ENCODE measurements at places on chromosomes 2 and 18.

DNA sequence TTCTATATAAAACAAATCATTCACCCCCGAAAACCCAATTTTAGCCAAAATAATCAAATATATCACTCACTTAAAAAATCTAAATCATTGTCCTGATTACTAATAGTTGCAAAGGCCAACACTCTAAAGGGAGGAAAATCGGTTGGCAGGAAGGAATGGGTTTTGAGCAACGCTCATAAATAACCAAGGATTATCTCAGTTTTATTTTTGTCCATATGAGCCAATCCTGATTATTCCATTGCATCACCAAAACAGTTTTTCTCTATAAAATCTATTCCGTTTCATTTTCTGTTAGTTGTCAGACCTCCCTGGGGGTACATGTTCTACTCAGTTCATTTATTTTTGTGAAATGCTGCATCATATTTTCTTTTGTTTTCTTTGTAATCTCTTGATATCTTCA, 174.1 kb downstream of the LRATD1 start:
- no peak for DNase-seq

DNA sequence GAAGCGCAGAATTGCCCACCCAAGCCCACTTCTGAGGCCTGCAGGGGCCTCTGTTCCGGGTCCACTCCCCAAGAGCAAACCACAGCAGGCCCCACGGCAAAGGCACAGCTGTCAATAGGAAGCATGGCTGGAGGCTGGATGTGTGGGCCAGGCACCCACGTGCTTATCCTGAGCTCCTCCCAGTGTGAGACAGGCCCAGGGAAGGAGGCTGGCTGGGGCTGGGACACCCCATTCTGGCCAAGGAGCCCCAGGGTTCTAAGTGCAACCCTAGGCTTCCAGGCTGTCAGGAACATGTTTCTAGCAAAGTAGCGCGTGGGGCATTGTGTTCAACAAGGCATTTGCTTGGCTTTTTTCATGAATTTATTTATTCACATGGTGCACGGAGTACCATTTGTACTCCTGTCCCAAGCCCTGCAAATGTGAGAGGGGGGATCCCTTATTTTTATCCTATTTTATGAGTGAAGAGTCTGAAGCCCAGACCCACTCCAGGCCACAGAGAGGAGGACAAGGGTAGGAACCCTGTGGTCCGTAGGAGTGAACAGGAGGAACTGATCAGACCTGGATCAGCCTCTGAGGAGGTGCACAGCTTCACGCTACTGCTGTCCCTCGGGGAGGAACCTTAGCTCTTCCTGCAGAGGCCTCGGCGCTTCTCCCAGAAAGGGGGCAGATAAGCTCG, 6.1 kb upstream of the RAB17 start:
- no peak for DNase-seq

DNA sequence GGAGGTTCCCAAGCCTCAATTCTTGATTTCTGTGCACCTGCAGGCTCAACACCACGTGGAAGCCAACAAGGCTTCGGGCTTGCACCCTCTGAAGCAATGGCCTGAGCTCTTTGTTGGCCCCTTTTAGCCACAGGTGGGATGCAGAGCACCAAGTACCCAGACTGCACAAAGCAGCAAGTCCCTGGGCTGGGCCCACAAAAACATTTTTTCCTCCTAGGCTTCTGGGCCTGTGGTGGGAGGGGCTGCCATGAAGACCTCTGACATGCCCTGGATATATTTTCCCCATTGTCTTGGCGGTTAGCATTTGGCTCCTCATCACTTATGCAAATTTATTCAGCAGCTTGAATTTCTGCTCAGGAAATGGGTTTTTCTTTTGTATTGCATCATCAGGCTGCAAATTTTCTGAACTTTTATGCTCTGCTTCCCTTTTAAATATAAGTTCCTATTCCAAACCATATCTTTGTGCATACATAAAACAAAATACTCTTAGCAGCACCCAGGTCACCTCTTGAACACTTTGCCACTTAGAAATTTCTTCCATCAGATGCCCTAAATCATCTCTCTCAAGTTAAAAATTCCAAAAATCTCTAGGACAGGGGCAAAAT, 9.0 kb upstream of the MATN3 start:
- no peak for DNase-seq

- no peak for DNase-seq
Observed at GRCh38 chr2:168901003-168901402, at the start of gene G6PC2. TSS of gene G6PC2 (plus strand) at chr2:168901291. CDS start at chr2:168901332, 41 bp downstream.

DNA sequence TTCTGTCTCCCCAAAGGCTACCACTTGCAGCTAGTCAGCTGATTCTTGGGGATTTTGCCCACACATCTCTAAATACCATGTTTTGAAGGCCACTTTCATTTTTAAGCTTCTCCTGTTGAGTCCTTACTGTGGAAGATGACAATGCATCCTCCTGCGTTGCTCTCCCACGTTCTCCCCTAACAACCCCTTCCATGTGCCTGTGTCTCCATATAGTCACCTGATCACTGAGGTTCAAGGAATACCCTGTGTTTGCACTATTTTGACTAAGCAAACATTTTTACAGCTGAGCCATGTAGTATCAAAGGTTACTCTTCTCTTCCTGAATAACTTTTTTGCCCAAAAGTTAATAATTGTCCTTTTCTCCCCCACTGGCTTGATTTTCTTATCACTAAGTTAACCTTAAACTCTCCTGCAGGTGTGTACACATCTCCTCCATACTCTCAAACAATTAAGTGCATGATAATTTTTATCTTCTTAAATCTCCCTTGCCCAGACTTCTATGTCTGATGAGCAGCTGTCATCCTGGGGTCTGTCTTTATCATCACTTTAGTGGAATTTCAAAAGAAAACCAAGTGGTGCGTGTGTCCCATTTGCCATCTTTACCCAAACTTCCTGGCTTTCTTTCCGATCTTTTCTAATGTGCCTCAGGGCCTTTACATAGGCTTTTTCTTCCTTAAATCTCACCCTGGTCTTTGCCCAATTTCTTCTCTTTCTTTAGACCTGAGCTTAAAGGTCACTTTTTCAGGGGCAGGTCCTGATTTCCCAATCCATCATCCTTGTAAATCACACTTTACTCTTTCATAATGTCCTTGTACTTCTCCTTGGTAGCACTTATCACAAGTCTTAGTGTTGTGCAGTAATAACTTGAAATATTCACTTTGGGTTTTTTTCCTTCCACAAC, 85.2 kb upstream of the SPATS2L start:
- no peak for DNase-seq
